ENCODE measurements at places on chromosomes 4 and X.

DNA sequence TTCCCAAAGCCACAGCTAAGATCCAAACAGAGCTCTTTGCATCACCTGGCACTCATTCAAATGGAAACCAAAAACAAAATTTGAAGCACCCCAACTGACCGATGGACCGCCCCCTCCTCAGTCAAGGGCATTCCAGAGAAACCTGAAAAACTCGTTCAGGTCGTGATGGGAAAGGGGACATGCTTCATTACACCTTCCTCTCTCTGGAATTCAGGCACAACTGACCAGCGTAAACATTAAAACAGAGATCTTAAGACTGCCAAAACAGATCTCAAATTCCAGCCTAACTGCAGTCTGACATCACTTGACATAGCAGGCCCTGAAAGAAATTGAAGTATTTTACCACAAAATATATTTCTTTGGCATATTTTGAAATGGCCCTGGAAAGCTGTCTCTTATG is 28.5 kb downstream of the PTTG2 start:
- no peak for DNase-seq

DNA sequence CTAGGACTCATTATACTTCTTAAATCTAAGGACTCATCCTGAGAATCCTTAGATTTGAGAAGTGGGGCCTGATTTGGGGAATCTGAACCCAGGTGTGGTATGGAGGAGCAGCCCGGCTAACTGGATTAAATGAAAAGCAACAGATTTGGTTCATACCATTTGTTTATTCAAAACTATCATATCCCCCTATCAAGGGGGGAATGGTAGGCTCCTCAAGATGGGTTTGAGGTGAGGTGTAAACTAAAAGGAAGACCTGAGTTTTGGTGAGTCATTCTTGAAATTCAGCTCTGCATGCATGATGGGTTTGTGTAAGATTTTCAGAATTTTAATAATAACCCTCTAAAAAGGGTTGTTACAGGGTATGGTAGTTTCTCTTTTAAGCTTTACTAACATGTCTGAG is 53.4 kb downstream of the CASP6 start:
- DNase-seq, result no peak

DNA sequence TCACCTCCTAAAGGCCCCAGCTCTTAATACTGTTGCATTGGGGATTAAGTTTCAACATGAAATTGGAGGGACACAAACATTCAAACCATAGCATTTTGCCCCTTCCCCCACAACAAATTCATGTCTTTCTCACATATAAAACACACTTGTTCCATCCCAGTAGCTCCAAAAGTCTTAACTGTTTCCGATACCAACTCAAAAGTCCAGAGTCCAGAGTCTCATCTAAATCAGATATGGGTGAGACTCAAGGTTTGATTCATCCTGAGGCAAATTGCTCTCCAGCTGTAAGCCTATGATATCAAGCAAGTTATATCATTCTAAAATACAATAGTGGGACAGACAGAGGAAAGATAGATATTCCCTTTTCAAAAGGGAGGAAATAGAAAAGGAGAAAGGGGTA is 8.7 kb downstream of the SLC9B1 start:
- DNase-seq, result no peak

GRCh38 chrX:50988649-50989048 is 78.1 kb downstream of the BMP15 start:
- no peak for DNase-seq

- no peak for DNase-seq
Measured at GRCh38 chr4:103150677-103151076, 47.5 kb downstream of the CENPE start.

GRCh38 chr4:89404530-89404929 is 96.9 kb upstream of the GPRIN3 start:
- no peak for DNase-seq

GRCh38 chr4:75099321-75099720 is 166.4 kb downstream of the PARM1 start:
- DNase-seq, result no peak

GRCh38 chr4:138507522-138507921 is 265.4 kb upstream of the SLC7A11 start:
- DNase-seq, result no peak

DNA sequence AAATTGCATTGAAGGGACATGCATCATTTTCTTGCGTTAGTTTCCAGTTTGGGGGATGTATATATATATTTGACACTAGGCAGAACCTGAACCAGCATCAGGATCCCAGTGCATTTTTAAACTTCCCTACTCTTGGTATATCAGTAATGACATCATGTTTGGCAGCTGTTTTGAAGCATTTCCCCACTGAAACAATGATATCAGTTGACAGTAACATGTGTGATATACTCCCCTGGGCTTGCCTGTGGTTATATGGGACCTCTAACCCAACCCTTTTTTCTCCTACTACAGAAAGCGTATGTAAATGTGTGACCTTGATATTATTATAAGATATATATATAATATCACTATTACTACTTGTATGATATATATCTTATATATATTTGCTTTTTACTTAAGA is 225.9 kb upstream of the CASK start:
- DNase-seq, result no peak

DNA sequence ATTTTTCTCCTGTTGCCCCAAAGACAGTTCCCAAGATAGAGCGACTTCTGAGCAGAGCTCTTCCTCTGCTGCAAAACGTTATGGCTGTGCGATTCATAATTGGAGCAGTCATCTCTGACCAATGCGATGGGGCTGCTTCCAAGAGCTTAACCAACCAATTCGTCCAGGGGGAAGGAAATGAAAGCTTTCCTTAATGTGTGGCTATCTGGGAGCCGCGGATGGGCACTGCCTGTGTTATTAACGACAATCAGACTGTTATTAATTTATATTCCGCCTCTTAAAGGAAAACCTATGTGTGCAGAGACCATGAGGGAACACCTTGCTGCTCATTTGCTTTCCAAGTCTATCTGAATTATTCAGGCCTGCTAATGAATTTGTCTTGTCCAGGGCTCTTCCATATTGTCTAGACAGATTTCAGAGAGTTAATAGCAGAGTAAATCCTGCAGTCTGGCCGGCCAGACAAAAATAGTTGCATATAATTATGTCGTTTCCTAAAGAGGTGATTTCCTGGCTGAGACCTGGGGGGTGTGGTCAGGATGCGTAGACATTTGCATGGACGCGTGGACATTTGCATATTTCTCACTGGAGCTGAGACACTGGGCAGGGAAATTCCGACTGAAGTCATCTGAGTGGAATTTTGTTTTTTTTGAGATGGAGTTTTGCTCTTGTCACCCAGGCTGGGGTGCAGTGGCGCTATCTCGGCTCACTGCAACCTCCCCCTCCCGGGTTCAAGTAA is 135.4 kb downstream of the HMX1 start:
- no peak for DNase-seq

Data from stimulated activated CD8-positive, alpha-beta memory T cell treated with anti-CD3 and anti-CD28 coated beads, Interleukin-7, amount 100 ng/mL, for 24 hours (primary cell).